ENCODE measurements at places on chromosomes 6 and 20.

DNA sequence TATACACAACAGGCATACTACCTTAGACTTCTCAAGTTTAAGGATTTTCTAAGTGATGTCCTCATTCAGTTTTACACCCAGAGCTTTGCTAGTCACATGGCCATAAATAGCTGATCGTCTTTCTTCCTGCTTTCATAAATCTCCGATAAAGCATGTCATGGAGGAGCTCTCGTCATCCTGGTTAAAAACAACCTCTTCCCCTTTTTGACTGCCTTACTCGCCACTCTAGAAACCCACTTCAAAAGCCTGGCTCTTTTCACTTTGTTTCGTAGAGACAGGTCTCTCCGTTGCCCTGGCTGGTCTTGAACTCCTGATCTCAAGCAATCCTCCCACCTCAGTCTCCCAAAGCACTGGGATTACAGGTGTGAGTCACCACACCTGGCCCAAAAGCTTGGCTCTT, 67.0 kb upstream of the SMIM29 start:
- no peak for DNase-seq

DNA sequence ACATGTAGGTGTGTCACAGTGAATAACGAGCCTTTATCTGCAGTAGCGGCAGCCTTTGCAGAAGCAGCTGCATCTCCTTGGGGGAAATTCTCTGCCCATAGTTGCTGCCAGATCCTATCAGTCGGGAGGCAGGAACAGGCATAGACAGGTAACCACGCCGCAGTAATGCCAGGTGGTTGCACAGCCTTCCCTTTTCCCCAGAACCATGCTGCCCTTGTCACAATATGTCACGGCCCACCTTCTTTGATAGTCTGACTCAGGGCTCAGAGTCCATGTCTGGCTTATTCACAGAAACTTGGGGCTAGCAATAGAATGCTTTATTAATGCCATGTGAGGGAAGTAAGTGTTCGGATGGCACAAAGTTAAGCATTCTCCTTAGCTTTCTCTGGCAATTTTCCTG, 76.6 kb downstream of the F13A1 start:
- no peak for DNase-seq

GRCh38 chr6:56246881-56247653, at the start of gene COL21A1:
COL21A1 (minus strand) TSS chr6:56247580; CDS start chr6:56182618, 64,962 bp downstream.
- DNase-seq, result no peak

DNA sequence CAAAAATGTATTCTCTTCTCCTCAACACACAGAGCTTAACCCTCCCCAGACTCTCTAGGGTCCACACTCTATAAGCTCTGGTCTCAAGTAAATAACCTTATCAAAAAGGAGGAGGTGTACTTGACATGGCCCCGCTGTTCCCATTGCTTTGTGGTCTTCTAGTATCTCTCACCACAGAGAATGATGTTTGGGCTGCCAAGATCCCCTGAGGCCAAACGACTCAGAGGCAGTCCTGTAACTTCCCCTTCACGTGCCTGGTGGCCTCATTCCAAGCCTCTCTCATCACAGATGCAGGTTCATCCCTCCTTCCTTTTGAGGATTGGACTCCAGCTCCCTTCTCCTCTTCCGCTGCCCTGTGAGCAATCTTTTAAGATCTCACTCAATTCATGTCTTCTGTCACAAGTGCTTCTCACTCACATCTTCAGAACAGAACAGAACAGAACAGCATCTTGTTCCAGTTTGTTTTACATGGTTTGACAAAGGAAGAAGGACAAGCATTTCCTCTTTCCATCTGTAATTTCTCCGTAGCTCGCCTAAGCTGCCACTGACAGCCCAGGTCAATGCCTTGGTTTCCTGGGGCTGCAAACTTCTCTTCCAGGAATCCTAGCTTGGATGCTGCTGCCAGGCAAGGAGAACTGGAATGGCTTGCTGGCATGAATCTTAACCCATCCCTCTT, 541.5 kb downstream of the CD83 start:
- DNase-seq, result peak; percentile 7

GRCh38 chr6:157791450-157791849, 31.6 kb upstream of the SNX9 start:
- peak; percentile 77 for DNase-seq

DNA sequence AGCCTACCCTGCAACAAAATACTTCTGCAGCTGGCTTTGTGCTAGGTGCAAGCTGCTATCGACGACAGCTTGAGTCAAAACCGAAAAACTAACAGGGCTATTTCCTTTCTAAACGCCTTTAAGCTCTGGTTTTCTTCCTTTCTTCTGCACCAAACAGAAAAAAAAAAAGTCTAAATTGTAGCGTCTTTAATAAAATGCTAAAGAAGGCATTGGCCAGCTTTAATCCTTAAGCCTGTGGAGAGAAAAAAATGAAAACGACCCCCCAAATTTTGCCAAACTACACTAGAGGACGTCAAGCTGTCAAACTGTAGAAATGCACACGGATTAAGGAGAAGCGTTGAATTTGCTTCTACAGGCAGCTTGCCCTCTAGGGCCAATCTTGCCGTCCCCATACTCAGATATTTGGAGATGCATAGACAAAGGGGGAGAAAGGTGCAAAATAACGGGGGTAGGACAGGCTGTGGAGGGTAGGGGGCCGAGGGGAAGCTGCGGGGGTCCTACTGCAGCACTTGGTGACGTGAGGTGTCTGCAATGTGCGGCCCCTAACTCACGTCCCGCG, 1.4 kb upstream of the NRN1 start:
- DNase-seq, result no peak

DNA sequence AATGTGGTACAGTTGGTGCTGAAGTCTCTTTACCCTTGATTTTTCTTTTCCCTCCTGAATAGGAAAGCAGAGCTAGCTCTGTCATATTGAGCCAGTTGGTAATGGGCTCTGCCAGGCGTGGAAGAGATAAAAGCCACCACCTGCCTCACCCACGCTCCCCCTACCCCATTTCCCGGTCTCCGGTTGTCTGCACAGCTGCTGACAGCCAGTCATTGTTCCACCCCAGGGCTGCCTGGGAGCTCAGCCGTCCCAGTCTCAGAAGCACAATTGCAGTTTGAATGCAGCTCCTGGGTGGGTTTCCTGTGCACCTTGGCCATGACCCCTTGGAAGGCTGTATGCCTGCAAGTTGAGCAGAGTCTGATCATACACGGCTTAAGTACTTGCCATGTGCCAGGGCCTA, 675.2 kb upstream of the FLRT3 start:
- peak; percentile 96 for DNase-seq

GRCh38 chr6:75524322-75524972, 30.8 kb upstream of the FILIP1 start:
- no peak for DNase-seq

- DNase-seq, result no peak
These were observed 10.5 kb downstream of the VPS16 start for GRCh38 chr20:2851086-2851485.

GRCh38 chr20:31642837-31643236, 5.1 kb downstream of the COX4I2 start:
- no peak for DNase-seq

GRCh38 chr6:69917834-69918233, 51.5 kb downstream of the COL19A1 start:
- no peak for DNase-seq

DNA sequence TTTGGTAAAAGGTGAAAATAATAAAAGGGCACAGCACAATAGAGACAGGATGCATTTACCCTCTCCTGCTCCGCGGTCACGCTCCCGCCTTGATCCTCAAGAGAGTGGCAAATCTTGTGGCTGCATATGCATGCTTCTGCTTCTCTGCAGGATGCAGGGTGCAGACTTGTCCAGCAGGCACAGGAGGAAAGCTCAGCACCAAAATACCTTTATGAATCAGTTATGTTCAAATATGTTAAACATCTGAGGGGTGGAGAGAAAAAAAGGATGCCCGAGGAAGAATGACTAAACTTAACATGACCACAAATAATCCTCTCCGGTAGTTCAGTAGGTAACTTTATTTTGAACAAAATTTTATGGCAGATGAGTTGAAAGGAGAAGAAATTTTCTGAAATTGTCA, 366.1 kb upstream of the SOX4 start:
- DNase-seq, result no peak

GRCh38 chr20:46558511-46558959, 8.1 kb upstream of the OCSTAMP start:
- no peak for DNase-seq

DNA sequence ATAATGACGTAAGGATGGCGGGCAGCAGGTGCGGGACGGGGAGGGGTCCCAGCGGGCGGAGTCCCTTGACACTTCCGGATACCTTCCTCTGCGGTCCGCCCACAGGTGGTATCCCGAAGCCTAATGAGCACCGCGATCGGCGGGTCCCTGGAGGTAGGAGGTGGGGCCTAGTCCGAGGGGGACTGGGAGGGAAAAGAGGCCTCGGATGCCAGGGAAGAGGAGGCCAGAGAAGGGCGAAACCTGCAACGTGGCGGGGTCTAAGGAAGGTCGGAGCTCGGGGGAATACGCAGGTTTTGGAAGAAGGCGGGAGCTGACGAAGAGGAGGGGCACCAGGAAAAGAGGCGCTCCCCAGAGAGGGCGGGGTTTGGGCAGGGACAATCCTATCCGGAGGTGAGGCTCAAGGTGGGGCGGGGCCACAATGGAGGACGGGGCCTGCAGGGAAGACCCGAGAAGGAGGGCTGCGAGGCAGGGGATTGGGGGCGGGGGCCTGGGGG, 3.7 kb downstream of the PRSS16 start:
- peak; percentile 97 for DNase-seq

GRCh38 chr20:29876911-29877285, 1380.6 kb upstream of the DEFB115 start:
- no peak for DNase-seq

DNA sequence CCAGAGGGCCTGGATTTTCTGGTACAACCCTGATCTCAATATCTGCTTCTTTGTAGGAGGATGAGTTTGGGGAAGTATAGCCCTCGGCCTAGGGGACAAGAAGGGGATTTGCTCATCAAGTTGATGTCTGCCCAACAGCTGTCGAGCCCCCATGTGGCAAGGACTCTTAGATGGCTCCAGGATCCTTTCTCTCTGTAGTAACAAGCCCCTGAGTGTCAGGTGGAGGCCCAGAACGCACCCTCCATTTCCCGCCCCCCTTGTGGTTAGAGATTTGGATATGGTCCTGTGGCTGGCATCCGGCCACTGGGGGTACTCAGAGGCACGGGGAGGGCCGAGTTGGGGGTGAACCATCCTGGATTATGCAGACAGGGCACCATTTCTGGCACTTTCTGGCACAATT, 50.1 kb downstream of the CTCFL start:
- DNase-seq, result no peak

GRCh38 chr6:14089224-14089623, 28.3 kb upstream of the CD83 start:
- no peak for DNase-seq

DNA sequence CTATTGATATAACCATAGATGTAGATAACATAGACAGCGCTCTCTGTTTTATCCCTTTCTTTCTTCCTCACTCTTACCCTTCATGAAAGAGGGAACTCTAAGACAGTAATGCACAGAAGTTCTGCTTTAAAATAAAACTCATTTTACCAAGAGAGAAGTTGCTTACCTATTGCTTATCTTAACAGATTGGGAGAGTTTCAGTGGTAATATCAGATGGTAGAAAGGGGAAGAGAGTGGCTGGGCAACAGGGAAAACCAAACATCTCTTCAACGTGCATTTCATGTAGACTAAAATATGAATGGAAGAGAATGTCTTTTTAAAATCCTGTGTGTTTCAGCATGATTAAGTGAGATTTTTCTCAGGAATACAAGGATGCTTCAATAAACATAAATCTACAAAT, 45.3 kb upstream of the SIRPG start:
- no peak for DNase-seq

GRCh38 chr6:167094436-167094819, 28.5 kb upstream of the CCR6 start:
- no peak for DNase-seq

- no peak for DNase-seq
These were observed 99.5 kb downstream of the MAN1A1 start for GRCh38 chr6:119250036-119250435.

DNA sequence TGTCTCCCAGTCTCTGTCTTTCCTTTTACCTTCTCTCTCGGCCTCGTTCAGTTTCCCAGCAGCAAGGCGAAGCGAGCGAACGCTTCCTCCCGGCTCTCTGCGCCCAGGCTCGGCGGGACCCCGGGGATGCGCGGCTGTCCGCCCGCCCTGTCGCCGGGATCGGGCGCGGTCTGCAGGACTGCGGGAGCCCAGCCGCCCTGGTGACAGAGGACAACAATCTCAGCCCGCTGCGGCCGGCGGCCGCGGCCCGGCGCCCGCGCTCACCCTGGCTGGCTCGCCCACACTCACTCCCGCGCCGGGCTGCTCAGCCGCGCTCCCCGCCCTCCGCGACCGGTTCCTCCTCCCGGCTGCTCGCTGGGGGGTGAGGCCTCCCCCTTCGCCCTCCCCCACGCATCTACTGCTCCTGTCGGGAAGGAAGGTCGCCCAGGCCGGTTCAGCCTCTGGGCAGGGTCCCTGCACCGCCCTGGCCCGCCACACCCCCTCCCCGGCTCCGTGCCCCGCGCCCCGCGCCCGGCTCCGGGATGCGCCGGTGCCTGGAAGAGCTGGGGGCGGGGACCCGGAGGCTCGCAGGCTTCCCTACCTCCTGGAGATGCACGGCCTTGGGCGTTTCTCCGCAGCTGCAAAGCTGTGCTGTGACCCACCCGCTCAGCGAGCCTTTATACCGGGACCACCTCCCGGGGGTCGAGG, 410 bp downstream of the SYNE1 start:
- DNase-seq, result peak; percentile 50

DNA sequence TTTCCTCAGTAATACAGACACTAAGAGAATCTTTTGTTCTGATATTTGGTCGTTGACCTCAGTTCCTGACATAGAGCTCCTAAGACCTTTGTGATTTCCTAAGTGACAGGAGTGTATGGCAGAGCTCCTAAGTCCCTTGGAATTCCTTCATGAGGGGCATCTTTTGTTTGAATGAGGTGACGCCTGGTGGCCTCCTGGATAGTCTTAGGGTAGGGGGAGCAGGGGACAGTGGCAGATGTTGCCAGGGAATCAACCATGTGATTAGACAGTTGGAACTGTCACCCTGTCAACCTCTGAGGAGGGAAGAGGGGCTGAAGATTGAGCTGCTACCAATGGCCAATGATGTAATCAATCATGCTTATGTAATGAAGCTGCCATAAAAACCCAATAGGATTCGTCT, 67.0 kb downstream of the DST start:
- DNase-seq, result no peak

DNA sequence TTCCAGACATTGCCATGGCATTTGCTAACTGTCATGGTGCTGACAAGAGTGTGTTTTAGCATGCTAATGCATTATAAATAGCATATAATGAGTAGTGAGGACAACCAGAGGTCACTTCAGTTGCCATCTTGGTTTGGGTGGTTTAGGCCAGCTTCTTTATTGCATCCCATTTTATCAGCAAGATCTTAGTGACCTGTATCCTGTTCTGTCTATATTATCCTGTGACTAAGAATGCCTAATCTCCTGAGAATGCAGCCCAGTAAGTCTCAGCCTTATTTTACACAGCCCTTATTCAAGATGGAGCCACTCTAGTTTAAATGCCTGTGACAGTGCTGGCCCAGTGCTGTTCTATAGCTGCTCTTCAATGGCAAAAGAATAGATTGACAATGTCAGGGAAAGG, 781.0 kb upstream of the ADGRB3 start:
- DNase-seq, result no peak

DNA sequence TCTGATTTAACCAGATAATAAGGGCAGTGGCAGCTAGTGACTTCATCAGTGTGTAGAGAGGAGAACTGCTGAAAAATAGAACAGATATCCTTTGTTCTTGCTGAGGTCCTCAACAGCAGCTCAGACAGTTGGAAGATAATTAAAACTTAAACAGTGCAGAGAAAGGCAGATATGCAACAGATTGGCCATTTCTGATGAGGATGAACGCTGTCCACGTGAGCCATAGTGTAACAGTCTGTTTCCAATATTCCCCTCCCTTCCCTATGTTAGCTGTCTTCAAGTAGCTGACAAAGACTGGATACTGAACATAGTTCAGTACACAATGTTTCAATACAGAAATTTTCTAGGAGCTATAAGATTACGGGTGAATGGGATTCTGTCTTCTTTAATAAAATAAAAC, 291.4 kb downstream of the BTBD9 start:
- DNase-seq, result no peak
